ENCODE measurements at places on chromosomes 7 and 10.

- DNase-seq = no peak
Observed at GRCh38 chr10:117334066-117334465, 41.2 kb downstream of the PDZD8 start.

DNA sequence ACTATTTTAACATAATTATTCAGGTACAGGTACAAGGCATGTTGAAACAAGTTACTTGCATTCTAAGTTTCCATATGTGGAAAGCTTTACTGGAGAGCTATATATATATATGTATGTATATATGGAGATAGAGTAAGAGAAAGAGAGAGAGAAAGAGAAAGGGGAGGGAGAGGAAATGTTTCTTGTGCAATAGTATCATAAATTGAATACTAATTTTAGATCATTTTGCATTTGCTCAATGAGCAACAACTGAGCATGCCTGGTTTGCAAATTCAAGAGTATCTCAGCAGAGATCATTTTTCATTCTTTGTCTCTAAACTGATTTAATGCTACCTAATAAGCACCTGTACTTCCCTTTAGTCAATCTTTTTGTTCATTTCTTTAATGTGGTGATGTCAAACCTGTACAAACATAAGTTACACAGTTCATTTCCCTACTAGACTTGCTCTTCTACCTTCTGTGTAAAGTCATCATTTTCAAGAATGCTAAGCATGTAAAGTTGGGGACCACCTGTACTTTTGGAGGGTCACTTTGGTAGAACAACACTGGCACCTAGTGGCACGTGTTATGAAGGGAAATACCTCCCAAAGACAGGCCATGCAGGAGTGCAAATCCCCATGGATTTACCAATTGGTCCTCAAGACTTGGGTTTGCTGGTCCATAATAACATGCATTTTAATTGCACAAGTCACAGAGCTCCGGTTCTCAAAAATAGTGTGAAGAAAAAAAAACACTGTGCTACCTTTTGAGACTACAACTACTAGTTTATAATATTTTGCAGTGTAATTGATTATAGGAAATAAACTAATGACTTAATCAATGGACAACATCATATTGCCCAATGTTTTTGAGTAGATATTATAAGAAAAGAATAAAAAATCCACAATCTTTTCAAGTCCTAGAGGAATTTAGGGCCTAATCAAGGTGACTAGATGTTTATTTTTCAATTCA lies 431.2 kb upstream of the IGFBP3 start:
- DNase-seq = peak; percentile 68

GRCh38 chr10:132858121-132859081 lies 72.5 kb upstream of the NKX6-2 start:
- DNase-seq = no peak

DNA sequence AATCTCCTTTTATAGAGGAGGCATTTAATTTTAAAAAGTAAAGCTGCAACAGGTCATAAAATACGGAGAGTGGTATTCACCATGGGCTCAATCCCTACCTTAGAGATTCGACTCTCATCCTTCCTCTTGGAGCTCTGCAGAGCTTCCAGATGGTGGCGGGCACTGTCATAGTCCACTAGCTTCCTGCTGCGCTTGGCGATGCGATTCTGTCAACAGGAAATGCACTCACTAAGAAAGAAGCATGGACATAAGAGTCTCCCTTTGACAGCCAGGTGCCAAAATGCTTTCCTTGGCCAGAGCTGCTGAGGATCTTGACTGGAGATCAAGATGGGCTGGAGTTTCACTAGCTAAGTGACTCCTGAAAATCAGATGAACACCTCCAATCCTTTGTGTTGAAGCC lies 154.4 kb downstream of the AMPH start:
- no peak for DNase-seq

- no peak for DNase-seq
Observed at GRCh38 chr10:32132357-32132946, 76.2 kb upstream of the KIF5B start.

DNA sequence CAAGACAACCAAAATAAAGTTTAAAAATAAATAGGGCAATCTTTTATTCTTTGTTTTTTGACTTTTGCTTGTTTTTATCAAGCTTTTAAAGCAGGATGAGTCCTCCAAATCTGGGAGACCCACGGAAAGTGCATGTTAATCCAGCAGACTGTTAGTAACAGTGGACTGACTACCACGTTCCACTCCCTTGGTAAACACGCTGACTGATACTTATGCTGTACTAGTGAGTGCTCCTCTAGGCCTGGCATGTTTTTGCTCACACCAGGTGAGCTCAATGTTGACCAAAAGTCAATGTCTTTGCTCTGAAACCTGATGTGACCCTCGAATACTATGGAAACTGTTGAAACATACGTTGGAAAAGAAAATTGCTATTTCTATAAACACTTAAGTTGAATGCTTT lies 88.4 kb downstream of the KIAA1549 start:
- peak; percentile 23 for DNase-seq

DNA sequence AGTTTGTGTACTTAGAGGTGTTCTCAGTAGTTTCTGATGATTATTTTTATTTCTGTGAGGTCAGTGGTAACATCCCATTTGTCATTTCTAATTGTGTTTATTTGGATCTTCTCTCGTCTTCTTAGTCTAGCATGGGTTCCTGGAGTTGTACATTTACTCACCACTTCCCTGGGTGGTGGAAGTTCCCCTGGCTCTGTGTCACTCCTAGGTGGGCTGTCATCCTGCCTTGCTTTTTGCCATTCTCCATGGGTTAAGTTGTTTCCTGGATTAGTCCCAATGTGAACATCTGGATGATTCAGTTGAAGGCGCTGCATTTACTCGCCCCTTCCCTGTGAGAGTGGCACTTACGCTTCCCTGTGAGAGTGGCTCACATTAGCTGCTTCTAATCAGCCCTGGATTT lies 48.2 kb downstream of the GSAP start:
- no peak for DNase-seq

- DNase-seq = no peak
Observed at GRCh38 chr10:124522131-124522932, 60.7 kb downstream of the LHPP start.

DNA sequence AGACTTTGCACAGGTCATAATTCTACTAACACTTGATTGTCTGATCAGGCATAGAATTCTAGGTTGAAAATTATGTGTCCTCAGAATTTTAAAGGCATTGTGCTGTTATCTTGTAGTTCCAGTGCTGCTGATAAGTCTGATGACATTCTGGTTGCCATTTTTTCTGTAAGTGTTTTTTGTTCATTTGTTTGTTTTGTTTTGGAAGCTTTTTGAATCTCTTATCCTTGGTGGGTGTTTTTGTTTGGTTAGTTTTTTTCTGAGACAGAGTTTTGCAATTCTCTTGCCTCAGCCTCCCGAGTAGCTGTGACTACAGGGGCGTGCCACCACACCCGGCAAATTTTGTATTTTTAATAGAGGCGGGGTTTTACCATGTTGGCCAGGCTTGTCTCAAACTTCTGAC lies 178.9 kb downstream of the CCDC71L start:
- DNase-seq = no peak

DNA sequence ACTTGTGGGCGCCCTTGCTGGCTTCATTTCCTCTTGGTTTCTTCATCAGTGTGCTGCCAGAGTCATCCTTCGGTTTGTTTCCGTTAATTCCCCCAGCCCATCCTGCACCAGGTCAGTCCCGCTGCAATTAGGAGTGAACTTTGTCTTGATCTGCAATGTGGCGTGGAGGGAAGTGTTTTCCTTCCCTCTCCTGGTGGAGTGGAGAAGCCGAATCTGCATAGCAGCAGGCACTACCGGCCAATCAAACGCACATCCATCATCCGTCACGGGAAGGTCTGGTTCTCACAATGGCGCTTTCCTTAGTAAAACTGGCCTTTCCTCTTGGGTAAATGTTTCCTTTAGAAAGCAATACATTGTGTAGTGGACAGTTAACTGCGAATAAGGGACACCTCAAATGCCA lies 337.5 kb downstream of the CXCL12 start:
- no peak for DNase-seq

GRCh38 chr7:112868609-112869008 lies 78.4 kb upstream of the TMEM168 start:
- no peak for DNase-seq

DNA sequence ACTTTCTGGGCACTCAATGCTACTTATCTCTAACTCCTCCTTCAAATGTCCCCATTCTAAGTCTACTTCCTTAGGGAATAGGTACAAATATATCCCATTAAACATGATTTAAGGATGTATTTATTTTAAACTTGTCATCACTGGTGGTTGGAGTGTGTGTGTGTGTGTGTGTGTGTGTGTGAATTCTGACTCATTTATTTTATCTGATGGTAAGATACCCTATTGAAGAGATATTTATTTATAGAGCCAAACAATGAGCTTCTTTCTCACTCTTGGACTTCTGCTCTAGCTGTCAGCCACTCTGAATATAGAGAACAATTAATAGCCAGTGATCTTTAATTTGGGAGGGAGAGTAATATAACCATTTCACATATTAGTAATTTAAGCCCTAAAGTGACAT lies 17.8 kb upstream of the MAGI2 start:
- DNase-seq = no peak

DNA sequence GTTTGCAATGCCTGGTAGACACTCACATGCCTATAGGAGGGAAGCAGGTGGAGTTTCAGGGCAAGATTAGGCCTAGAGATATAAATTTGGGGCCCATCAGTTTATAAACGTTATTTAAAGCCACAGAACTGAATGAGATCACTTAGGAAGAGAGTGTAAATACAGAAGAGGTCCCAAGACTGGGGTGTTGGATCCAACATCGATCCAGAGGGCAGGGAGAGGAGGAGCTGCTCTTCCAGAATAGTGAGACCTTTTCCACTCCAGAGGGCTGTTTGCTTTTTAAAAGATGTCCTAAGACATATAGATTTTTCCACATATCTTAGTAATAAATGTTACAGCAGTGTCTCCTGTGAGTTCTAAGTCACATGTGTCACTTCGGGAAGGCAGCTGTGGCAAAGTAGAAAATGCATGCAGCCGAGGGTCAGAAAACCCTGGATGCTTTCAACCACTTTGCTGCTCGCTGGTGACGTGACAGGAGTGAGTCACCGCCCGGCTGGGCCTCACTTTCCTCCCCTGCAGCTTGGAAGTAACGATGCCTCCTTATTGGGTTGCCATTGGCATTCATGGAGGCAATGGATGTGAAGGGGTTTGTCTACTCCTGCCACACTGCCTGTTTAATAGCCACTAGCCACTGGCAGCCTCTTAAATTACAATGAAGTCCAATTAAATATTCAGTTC lies 95.4 kb downstream of the TRIL start:
- no peak for DNase-seq

DNA sequence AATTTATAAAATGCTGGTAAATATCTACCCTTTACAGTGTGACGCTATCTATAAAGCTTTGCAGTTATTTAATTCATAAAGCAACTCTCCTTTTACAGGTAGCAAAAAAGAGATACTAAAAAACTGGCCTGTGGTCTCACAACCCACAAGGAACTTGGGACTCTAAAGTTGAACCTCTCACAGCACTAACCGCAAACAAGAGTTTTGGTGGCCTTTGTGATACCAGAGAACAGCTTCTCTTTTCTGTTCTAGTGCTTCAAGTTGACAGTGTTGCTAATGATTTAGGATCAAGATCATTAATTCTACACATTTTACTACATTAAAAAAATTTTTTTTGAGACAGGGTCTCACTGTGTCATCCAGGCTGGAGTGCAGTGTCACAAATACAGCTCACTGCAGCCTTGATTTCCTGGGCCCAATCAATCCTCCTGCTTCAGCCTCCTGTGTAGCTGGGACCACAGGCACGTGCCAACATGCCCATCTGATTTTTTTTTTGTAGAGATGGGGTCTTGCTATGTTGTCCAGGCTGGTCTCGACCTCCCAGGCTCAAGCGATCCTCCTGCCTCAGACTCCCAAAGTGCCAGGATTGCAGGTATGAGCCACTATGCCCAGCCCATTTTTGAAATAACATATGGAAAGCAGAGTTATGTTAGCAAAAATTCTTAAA lies 56.0 kb upstream of the ST8SIA6 start:
- DNase-seq = no peak

- no peak for DNase-seq
Observed at GRCh38 chr10:116109881-116110280, 163.1 kb downstream of the GFRA1 start.

DNA sequence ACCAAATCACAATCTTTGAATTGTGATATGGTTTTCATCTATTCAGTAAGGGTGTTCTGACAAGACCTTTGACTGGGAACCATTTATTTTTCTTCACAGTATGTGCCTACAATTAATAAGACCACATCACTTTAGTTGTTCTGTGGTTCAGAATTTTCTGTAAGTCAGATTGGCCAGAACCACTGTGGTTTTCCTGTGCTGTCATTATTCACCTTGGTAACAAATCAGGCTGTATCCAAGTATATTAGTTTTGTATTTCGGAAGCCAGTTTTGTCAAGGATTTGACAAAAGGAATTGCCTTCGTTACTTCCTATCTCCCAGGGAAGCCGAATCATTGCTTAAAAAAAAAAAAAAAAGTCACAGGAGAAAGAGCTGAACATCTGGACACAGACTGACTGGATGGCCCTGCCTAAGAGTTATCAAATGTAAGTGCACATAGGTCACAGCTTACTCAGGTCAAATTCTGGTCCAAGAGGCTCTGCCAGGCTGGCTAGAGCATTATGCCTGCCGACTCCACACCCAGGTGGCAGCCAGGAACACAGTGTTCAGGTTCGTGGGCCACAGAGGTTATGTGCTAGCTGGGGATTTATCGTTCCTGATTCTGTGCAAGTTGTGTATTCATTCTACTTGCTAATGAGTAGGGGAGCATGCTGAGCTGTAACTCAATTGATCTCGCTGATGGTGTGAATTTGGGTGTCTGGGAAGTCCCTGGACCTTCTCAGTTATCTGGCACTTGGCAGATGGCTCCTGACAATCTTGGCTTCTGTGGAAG lies 175.3 kb downstream of the JAZF1 start:
- DNase-seq = no peak

DNA sequence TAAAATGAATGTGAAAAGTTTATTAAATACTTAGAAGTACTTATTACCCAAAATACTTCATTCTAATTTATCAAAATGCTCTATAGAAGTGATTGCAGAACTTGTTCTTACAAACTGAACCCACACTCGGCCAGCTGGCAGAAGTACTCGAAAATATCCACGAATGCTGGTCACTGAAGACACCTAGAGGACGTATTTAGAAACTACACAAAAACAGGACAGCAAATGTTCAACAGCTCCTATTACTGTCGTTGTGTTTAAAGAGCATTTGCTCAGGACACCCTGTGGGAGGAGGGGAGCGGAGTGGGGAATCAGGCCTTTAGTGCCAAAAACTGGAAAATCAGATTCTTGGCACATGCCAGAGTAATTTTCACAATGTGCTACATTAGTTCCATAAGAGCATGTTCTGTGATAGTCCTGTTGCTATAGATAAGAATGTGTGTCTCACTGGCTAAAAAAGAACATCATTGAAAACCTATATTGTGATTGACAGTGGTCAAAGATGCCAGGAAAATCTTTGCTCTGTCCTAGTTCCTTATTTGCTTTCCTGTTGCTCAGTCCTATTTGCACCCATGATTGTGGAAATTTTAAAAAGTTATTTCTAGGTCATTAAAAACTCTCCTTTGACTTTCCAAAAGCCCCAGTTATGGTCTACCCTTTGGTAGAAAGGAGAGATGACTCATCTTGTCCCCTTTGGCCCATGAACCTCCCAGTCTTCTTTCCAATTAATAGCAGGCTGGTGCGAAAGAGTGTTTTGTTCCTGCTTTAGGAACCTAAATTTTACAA lies 49.0 kb upstream of the NRBF2 start:
- peak; percentile 82 for DNase-seq
